Stimulated activated CD4-positive, alpha-beta T cell treated with anti-CD3 and anti-CD28 coated beads, Interleukin-4, amount 100 ng/mL, for 48 hours (primary cell): ENCODE measurements at places on chromosomes 3 and 15.

DNA sequence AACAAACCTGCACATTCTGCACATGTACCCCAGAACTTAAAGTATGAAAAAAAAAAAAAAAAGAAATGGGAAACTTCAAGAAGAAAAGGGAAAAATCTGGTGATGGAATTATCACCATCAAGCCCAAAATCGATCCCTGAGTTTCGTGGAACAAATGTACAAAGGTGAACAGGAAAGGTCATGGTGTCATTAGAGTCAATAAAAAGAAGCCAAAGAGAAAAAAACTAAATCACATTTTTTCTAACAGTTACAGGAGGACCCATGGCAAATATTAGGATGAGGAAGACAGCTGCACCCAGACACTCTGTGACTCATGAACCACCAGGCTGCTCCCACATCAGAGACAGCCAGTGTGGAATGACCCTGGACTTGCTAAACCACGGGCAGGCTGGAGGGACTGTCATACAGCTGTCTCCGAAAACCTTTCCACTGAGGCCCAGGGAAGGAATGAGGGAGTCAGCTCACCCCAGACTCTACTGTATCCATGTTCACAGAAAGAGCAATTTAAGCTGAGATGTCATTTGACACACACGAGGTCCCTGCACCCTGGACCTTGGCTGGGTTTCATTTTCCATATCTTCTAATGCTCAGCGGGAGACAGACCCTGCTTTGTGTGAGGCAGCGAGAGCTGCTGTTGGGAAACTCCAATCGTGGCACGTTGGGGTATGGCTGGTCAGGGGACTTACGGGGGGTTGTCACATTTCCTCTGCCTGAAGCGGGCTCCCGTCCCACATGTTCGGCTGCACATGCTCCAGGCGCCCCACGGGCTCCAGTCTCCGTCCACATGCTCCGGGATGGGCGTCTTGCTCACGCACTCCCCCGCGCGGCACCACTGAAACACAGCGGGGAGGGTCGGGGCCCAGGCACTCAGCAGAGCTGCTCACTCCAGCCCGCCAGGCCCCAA lies 210.2 kb downstream of the ADAMTS17 start:
- no peak for DNase-seq

GRCh38 chr3:135125171-135125801 lies 330.2 kb downstream of the EPHB1 start:
- DNase-seq: no peak

DNA sequence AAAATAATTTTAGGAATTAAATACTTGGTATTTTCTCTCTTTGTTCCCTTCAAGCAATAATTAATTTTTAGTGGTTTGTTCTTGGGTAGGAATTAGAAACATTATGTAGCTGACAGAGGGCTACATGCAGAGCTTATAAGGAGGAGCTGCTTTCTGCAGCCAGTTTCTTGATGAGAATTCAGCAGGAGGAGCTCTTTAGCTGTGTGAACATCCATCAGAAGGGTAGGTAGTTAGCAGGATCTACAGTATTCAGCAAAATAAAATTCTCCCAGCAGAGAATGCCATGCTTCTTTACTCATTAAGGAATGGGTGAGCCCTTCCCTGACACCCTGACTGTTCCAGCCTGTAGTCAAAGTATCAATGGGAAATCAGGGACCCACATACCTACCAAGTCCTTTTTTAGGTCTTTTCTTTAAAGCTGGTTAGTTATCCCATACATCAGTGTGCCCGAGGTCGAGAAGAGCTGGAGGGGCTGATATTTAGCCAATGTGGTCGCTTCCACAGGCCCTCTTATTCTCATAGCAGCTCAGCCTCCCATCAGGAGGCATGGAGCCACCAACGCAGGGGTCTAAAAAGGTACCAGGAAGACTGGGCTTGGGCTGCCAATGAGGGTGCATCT lies 54.0 kb downstream of the KCNAB1 start:
- DNase-seq: no peak

DNA sequence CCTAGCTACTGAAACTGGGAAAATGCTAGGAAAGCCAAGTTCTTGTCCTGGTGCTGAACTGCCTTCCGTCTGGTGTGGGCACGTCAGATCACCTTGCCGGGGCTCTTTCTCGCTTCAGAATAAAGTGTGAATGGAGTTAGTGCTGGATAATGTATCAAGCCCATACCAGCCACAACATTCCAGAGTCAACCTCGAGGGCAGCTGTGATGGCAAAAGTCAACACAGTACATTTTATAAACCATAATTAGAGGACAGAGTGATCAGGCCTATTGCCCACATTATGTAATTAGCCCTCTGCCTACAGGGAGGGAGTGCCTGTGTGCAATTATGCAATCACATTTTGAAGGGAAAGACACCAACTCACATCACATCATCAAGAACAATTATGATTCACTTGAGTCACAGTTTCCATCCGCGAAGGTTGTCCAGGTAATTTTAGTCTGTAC lies 165.2 kb downstream of the RORA start:
- DNase-seq: no peak

DNA sequence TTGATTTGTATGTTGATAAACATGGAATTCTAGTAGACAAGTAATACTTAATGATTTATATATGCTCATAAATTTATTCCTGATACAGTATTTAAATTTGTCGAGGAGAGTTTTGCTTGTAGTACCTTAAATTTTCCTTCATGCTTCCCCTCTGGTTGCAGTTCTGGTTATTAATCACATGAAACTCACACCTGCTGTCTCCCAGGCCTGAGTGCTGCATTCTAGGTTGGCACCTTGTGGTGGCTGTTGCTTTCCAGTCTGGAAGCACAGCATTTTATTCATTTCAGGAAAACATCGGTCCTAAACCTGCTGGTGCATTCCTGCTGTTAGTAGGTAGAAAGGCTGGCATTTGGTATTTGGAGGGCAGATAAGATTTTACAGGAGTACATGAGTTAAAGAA lies 44.9 kb downstream of the ATP1B3 start:
- DNase-seq: no peak

DNA sequence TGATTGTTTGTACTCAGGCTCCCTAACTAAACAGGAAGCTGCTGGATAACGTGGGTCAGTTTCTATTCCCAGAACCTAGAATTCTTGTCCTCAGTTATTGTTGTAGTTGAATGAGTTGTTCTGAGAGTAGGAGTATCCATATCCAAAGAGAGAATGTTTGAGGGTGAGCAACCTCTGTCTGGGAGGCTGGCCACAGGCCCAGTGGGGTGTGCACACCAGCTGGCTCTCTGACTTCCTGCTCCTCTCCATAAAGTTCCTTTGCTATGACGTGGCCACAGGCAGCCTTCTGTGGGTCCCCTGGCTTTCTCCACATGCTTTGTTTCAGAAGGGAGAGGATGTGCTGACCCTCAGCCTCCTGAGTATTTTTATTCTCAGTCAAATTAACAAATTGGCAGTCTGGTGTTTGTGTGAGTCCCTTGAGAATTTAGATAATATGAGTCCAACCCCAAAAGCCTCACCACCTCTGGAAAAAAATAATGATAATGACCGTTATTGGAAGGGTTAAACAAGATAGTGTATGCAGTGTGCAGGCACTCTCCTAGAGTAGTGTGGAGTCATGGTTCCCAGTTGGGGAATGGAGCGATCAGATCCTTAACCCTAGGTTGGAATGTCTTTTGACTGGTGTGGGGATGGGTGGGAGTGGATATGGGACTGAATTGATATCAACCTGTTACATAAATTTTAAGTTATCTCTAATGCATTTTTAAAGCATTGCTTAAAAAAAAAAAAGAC lies 47.6 kb upstream of the MED12L start:
- no peak for DNase-seq

GRCh38 chr3:23044463-23044862 lies 158.7 kb upstream of the UBE2E2 start:
- DNase-seq: no peak

DNA sequence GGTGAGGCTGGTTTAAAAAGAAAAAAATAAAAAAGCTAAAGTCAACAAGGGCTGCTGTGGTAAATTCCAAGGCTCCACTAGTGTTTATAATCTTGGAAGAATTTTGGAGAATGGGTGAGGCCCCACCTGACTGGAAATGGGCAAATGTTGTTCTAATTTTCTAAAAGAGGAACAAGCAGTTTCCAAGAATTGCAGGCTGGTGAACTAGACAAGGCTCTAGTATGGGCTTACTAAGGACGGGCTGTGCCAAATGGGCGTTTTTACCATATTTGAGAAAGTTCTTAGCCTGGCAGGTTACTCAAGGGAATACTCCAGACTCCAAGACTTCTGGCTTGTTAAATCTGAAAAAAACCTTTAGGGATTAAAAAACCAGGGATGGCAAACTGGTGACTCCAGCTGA lies 67.0 kb upstream of the ABHD2 start:
- no peak for DNase-seq

- no peak for DNase-seq
Measured at GRCh38 chr3:71916747-71917369, 131.9 kb upstream of the PROK2 start.

- no peak for DNase-seq
Measured at GRCh38 chr15:39151545-39151944, 429.3 kb upstream of the THBS1 start.

GRCh38 chr3:170330366-170330765 lies 27.1 kb upstream of the SKIL start:
- DNase-seq: no peak

- DNase-seq: no peak
Measured at GRCh38 chr3:10423171-10423882, 82.1 kb downstream of the ATP2B2 start.

- DNase-seq: no peak
Measured at GRCh38 chr3:159994182-159994581, 5.5 kb downstream of the IL12A start.

DNA sequence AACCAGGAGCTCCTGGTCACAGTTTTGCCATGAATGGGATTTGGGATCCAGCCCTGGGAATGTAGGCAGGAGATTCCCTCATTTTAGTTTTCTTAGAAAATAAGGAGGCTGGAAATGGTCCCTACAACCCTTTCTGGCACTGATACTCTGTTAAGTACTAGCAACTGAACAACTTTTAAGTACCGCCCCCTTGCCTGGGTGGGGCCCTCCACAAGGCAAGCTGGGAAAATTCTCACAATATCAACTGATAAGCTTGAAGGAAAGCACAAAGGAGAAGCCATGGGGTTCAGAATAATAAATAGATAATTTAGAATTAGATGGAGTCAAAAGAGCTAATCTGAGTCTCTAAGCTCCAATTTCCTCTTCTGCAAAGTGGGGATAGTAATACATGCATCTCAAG lies 4.2 kb upstream of the DGKG start:
- DNase-seq: no peak

GRCh38 chr15:65901336-65901735 lies 32.0 kb downstream of the RAB11A start:
- DNase-seq: no peak

DNA sequence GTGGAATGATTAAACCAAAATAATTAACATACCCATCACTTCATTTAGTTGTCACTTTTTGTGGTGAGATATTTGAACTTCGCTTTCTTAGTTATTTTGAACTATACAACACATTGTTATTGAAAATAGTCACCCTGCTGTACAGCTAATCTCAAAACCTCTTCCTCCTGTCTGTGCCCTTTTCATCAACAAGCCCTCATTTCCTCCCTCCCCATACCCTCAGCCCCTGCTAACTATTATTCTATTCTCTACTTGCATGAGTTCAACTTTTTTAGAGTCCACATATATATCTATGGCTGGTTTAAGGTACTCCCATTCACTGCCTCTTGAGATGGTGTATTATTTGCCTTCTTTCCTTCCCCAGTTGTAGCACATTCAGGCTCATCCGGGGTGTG lies 32.2 kb downstream of the COL8A1 start:
- no peak for DNase-seq

DNA sequence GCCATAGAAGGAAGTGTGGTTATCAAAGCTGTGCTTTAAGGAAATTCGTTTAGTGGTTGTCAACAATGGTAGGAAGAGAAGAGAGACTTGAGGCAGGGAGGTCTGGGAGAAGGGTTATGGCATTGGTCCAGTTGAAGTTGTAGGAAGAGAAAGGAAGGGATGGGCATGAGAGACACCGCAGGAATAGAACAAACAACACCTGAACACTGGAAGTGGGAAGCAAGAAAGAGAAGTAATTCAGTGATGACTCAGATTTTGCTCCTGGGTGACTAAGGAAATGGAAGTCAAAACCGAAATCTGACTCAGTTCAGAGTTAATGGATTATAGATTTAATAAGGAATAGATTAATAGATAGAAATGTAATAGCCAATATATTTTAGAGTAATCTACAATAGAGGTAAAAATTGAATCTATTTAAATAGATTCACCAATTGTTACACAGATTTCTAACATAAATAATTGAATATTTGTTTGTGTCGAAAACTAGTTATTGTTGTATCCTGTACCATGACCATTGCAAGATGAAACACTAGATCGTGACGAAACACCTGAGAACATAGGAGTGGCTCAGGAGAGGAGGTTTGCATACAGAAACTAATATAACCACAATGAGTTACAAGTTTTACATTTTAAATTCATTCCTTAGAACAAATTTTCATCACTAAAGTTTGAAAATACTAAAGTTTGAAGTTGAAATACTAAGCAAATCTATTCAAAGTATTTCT lies 36.0 kb downstream of the THBS1 start:
- no peak for DNase-seq

DNA sequence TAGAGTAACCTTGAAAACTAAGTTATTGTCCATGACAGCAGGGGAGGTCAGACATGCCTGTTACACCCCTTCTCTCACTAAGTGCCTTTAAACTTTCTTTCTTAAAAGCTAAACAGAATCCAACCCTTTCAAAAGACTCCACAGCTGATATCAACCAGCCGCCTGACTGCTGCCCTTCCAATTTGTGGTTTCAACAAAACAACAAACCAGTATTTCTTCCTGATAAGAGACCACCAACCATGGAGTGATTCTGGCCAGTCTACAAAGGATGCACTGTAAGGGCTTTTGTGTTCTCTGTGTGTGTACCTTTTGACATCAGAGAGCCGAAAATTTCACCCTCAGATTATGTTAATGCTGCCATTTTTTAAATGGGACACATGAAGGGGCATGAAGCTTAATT lies 1204.2 kb downstream of the ROBO2 start:
- DNase-seq: no peak

GRCh38 chr15:38378161-38378560 lies 75.8 kb upstream of the FAM98B start:
- no peak for DNase-seq

DNA sequence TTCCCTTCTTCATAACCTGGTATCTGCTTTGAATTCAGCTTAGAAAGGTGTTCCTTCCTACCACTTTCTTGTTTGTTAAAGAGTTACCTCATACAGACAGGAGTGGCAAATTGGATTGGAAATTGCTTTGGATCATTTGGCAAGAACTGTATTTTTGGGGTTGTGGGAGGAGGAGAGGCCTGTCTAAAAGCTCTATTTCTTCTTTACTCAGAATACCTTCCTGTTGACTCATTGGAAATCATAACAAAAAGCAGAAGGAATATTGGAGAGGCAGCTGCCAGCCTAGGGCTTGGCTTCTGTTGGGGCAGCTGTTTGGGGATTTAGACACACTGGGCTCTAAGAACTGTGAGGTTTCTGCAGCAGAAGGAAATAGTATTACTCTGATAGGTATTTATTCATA lies 14.2 kb downstream of the IQGAP1 start:
- DNase-seq: no peak

GRCh38 chr3:50245251-50245745 lies 9.3 kb downstream of the GNAI2 start:
- no peak for DNase-seq

- no peak for DNase-seq
Measured at GRCh38 chr3:58635371-58636285, 30.9 kb downstream of the FAM3D start.

GRCh38 chr15:72844067-72844466 lies 60.5 kb upstream of the ADPGK start:
- no peak for DNase-seq

- no peak for DNase-seq
Measured at GRCh38 chr3:194045289-194045688, 90.7 kb upstream of the HES1 start.

GRCh38 chr3:124298301-124298700 lies 306.4 kb upstream of the ROPN1 start:
- no peak for DNase-seq

GRCh38 chr3:178966299-178967176 lies 105.1 kb downstream of the ZMAT3 start:
- no peak for DNase-seq
